ENCODE measurements at places on chromosomes 1 and 21.
A peak's percentile ranks its signal among the peaks of the same experiment; 100 is the strongest.

GRCh38 chr1:165659581-165659895 is 28.5 kb downstream of the MGST3 start:
- no peak for DNase-seq

DNA sequence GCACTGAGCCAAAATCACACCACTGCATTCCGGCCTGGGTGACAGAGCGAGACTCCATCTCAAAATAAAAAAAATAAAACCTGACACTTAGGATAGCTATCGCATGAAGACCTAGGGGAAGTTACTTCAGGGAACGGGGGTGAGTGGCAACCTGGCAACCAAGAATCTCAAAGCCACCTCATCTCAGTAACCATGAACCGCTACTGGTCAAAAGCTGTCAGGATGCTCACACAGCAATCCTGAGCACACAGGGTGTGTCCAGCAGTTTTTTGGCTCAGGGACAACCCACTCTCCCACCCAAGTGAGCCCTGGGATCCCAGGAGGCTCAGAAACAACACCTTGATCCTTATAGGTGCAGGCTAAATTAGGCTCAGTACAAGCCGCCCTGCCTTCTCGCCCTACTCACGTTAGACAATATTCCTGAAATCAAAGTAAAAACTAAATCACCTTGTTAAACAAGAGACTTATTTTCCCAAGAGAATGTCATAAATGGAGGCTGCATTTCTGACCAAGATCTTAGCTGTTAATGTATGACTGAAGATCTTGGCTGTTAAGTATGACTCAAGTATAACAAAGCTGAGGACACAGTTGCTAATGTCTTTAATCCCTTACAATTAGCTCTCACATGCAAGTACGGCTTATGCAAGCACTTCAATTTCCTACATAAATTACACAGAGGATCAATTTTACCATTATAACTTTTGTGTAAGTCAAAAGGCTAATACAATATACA is 48.3 kb upstream of the NADK start:
- DNase-seq: no peak

GRCh38 chr1:34511802-34512201 is 243.0 kb upstream of the GJB5 start:
- DNase-seq: no peak

GRCh38 chr1:197876894-197877293 is 25.5 kb upstream of the C1orf53 start:
- DNase-seq: no peak

DNA sequence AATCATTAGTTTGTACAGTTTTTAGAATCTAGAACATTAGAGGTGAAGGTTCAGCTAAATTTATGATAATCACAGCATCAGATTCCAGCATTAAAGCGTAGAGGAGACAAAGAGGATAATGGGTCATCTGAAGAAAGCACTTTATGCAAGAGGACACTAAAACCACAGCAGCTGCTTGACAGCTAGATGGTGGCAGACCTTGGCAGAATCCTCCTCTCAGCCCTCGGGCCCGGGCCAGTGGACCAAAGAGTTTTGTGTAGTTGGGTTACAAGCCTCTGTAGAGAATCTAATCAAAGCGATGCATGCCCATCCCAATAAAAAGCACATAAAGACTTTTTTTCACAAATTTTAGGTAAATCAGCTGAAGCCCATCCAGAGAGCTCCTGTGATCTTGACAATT is 59.4 kb downstream of the AK5 start:
- DNase-seq: no peak

DNA sequence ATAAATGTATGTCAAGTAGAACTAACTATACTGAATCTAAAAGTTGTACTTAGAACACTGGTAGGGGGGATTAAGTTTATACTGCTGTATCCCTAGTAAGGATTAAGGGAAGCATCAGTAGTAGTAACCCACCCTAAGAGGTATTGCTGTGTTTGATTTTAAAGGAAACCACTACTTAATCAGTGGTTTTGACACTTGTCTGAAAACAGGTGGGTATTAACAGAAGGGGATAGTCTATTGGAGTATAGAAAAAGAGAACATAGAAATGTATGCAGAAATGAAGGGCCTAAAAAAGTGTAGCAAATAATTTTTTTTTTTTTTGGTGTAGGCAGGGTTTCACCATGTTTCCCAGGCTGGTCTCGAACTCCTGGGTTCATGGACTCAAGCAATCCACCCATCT is 2.2 kb downstream of the MIGA1 start:
- no peak for DNase-seq

DNA sequence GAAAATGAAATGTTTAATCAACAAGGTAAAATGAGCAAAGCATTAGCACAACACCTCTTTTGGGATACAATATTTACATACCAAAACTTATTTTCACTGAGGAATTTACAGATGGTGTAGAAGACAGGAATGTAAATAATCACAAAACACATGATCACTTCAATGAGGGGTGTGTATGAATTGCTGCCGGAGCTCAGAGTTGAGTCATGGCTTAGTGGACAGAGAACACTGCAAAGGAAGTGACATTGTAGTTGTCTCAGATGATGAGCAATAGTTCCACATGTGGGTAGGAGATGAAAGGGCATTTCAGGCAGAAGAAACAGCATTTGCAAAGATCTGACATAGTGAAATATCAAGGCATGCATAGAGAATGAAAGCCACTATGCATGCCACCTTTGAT is 5.6 kb upstream of the KPRP start:
- no peak for DNase-seq

DNA sequence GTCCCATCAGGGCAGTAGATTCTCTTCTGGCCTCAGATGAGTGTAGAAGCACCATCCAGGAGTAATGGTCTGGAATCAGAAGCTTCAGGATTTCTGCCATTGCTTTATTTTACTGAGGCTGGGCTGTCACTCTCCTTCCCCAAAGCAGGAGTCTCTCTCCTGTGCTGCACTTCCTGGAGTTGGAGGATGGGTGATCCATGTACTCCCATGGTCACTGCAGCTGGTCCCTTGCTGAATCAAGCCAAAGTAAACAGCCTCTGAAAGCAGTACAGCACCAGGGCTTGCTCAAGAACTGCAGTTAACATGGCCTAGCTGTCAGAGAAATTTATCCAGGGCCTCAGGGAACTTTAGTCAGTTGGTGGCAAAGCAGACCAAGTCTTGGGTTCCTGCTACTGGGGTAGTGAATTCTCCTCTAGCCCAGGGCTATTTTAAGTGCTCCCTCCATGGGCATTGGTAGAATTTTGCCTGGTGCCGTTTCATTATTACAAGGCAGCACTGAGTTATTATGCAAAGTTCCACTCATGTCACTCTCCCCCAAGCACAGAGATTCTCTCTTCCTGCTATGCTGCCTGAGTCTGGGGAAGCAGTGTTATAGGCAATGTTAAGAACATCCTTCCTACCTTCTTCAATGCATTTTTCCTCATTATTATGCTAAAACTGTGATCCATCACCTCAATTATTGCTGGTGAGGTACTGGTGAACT is 29.5 kb downstream of the DRAM2 start:
- DNase-seq: no peak

DNA sequence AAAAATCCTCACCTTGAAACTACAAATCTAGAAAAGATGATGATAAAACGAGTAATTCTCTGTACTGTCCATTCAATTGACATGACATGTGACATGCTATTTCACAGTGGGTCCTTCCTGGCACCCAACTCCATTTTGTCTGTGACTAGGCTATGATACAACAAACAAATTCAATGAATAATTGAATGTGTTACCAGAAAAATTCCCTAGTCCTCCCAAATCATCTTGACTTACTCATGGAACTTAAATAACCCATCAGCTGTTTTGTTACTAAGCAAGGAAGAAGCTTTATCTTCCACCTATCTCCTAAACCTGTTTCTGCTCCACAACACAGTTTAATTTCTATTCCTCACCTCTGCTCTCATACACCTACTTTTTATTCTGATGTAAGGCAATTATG is 30.4 kb downstream of the B3GALNT2 start:
- no peak for DNase-seq

GRCh38 chr21:36129219-36129618 is 5.7 kb upstream of the CBR3 start:
- no peak for DNase-seq

DNA sequence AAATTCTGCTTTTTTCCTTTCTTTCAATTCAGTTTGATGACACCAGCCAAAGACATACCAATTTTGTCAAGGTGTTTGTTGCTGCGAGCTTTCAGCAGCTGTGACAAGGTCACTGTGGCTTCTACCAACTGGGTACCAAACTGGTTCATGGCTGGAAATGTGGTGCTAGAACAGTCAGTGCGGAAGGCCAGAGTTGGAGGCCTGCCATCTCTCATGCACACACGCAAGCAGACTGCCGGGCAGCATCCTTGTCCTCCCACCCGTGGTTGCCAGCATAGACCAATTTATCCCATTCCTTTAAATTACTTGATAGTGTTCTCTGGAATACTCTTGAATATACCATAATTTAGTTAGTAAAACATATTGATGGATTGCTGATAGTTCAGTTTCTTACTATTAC is 79.9 kb upstream of the GPR52 start:
- DNase-seq: no peak

- no peak for DNase-seq
Measured at GRCh38 chr1:201937624-201938213, 8.6 kb downstream of the LMOD1 start.

DNA sequence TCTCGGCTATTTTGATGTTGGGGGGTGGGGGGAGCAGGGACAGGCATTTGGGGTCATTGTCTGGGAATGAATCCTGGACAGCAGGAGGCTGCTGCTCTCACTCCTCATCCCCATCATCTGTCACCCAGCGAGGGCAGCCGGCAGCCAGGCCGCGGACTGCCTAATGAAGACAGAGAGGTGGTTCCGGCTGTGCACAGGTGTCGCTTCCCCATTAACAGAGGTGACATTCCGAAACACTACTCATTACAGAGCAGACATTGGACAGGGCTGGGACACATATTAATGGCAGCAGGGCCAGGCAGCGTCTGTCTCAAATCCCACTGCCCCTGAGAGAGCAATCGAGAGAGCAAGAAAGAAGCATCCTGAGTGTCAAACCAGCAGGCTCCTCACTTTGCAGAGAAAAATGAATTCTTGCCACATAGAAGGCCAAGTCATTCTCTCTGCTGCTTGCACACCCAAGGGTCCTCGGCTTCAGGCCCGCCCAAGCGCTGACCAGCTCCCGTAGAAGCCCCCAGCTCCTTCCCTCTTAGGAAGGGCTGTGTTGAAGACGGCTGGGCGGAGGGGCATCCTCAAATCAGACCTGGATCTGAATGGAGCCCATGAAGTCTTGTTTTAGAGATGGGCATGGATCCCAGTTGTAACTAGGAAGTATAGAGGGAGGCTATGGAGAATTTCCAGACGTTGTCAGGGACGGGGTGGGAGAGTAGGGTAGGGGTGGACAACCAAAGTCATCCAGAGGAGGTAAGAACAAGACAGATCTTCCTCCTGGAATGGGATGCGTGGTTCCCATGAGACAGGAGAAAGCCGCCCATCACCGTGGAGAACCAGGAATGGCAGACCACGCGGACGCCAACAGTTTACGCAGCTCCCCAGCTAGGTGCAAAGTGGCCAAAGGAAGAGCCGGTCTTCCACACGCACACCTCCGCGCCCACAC is 8.2 kb upstream of the LEMD1 start:
- no peak for DNase-seq

DNA sequence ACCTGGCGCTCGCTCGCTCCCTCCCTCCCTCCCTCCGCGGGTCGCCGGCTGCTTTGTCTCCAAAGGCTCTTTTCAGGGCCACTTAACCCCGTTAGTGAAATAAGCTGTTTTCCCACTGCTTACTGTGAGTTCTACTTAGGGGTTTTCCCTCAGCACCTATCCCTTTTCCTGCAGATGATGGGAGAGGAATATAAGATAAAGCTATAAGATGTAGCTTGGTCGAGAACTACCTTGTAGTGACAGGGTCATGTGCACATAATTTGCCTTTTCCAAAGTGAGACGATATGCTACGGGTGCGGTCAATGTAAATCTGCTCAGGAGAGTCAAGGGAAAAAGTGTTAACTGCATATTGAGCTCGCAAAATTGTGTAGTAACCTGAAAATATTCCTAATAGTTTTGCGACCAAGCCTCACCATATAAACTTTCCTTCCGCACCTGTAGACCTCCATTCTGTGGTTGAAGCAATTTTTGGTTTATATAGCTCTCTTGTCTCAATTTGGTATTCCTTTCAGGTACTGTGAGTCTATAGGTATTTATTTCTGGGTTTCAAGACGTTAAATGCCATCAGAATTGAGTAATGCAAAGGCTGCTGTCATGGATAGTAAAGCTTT is 55.8 kb upstream of the BOLA1 start:
- DNase-seq: peak; percentile 14

DNA sequence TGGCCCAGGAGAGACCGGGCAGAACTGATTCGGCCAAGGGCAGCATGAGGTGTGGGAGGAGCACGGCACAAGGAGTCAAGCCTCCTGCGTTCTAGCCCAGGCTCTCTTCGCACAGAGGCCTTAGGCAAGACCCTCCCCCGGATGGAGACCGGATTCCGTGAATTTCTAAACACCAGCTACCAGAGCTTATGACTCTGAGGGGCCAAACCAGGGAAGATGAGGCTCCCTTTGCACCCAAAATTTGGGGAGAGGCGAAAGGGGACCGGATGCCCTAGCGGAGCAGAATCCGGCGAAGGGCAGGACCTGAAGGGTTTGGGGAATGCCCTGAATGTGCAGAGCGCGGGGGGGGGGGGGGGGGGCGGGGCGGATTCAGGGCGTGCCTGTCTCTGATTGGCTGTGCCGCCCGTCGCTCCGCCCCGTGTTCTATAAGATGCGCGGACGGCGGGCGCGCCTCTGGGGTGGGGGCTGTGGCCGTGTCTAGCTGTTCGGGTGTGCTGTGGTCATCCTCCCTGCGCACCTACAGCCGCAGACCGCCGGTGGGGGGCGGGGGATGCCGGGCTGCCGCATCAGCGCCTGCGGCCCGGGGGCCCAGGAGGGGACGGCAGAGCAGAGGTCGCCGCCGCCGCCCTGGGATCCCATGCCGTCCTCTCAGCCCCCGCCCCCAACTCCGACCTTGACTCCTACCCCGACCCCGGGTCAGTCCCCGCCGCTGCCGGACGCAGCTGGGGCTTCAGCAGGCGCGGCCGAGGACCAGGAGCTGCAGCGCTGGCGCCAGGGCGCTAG is at the start of gene TRNP1:
Gene TRNP1 (plus strand): TSS at position 456 of the 783 bp plus-strand sequence. CDS start 95 bp downstream, at position 551.
- DNase-seq: peak; percentile 60

- DNase-seq: no peak
Measured at GRCh38 chr1:206955476-206956451, 9.5 kb upstream of the PIGR start.

- no peak for DNase-seq
Measured at GRCh38 chr1:33609739-33610138, 137.3 kb downstream of the ZSCAN20 start.

- no peak for DNase-seq
Measured at GRCh38 chr1:191889623-191890003, 268.6 kb upstream of the RGS18 start.

DNA sequence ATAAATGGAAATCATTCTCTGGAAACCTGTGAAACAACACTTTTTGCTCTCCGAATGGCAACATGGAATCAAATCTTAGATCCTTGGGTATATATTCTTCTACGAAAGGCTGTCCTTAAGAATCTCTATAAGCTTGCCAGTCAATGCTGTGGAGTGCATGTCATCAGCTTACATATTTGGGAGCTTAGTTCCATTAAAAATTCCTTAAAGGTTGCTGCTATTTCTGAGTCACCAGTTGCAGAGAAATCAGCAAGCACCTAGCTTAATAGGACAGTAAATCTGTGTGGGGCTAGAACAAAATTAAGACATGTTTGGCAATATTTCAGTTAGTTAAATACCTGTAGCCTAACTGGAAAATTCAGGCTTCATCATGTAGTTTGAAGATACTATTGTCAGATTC is 45.7 kb downstream of the PTGFR start:
- no peak for DNase-seq
